ENCODE measurements at places on chromosomes 7 and 10.

DNA sequence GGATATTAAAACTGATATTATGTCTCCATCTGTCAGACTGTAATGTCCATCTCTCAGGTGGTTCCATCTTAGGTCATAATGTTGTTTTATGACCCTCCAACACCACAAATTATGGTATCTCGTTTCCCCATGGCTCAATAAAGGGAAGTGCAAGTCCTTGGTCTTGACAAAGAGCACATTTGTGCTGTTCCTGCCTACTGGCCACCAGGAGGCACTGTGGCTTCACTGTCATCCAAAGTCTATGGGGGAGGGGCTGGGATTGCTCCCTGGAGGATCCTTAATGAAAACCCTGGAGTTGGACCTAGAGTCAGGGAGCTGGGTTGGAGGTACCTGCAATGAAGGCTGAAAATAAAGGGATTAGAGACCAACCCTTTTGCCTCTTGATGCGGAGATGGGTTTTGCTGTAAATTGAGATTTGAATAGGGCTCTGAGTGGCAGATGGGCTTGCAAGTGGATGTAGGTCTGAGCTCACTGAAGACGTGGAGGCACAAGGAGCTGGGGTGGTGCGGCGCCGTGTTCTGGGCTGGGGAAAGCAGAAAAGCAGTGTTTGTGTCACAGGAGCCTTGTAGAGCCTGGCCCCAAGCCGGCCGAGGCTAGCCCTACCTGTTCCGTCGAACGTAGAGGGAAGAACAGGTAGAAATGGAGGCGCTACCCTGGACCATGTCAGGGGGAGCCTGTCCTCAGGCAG, 180.5 kb upstream of the PRSS58 start:
- no peak for DNase-seq

- no peak for DNase-seq
Observed at GRCh38 chr10:103502849-103503660, 9.6 kb downstream of the NEURL1 start.

DNA sequence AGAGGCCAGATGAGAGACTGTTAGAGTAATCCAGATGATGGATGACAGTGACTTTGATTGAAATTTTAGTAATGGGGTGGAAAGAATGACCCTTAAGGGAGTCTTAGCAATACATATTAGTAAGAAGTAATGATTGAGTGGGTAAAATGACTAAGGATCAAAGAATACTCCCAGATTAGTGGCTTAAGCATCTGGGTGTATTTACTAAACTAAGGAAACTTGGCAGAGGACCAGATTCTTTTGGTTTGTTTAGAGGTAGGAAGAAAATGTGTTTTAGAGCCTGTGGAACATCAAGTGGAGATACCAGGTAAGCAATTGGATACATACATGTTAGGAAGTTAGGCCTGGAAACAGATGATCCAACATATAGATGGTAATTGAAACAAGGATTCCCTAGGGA, 58.8 kb upstream of the ADRA2A start:
- no peak for DNase-seq

DNA sequence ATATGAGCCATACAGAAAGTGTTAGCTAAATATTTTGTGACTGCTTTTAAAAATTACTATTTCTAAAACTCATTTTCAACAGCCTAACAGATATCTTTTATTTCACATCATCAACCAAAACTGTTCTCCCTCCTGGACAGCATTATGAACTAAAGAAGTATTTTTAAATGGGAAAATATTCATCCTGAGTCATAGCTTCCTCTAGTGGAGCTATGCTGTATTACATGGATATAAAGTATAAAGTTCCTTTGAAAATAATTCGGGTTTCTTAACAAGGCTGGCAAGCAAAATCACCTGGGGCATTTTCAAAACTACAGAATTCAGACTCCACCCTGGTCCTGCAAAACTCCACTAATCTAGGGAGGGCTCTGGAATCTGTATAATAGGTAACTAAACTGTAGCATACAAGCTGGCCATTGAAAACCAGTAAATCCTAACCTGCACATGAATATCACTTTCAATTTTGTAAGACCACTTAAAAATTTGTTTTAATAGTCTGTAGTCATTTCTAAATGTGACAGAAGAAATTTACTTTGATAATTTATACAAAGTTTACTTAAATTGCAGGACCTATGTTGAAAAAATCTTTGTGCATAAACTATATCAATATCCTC, 53.5 kb downstream of the SCIN start:
- no peak for DNase-seq

DNA sequence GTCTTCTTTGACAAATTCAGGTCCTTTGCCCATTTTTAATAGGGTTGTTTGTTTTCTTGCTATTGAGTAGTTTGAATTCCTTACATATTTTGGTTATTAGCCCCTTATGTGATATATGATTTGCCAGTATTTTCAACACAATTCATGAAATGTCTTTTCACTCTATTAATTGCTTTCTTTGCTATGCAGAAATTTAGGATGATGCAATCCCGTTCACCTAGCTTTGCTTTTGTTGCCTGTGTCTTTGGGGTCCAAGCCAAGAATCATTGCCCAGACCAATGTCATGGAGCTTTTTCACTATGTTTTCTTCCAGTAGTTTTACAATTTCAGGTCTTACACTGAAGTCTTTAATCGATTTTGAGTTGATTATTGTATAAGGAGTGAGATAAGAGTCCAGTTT, 154.5 kb downstream of the PAXIP1 start:
- no peak for DNase-seq

- no peak for DNase-seq
Observed at GRCh38 chr10:5089865-5090264, 4.3 kb upstream of the AKR1C3 start.

DNA sequence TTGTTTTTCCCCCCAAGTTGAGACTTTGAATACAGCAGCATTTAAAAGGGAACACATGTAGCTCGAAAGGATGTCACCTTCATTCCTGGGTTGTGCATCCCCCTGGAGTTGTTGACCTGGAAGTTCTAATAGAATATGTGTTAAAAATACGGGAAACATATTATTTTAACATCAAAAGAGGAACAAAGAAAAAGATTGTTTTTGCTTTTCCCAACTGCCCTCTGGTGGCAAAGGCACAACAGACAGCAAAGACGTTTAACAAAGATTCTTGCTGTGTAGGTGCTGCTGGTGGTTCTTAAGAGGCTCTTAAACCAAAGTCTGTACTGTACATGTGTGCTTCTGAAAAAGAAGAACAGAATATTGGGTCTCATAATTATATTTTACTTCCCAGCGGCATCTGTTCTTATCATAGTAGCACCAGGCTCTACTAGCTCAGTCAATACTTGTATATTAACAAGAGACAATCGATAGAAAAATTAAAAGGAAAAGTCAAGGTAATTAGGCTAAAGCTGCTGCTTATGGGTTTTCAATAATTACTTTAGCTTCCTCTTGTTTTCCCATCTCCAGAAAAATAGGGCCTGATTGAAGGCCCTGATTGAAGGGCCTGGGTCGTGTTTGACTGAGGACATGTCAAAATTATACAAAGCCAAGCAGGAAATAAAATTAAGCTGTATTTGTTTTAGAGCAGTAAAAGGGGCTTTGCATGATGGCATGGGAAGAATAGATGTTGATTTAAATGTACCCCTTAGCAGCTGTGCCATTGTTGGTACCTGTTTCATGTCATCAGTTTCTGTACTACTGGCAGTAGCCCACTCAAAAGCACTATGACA, 384.2 kb upstream of the LRGUK start:
- no peak for DNase-seq

DNA sequence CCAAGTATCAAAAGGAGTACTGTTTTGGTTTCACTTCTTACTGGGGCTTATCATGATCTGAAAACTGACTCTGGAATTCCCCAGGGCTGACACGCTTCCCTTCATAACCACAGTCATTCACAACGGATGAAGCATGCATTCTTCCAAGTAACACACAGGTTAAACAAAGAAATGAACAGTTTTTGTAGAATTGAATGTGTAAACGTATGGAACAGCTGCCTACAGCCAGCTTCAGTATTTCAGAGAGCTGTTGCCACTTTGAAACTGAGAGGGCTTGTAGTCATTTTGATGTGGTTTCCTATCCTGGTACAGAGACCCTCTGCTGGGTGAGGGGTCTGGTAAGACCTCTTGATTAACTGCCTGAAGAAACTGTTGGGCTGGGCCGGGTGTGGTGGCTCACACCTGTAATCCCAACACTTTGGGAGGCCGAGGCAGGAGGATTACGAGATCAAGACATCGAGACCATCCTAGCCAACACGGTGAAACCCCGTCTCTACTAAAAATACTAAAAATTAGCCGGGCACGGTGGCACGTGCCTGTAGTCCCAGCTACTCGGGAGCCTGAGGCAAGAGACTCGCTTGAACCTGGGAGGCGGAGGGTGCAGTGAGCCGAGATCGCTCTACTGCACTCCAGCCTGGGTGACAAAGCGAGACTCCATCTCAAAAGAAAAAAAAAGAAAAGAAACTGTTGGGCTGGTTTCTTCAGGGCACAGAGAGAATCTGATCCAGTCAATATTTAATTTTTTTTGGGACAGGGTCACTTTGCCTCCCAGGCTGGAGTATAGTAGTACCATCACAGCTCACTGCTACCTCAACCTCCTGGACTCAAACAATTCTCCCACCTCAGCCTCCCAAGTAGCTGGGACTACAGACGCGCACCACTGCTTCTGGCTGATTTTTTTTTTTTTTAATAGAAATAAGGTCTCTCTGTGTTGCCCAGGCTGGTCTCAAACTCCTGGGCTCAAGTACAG, 4.7 kb downstream of the NFE2L3 start:
- DNase-seq: no peak

DNA sequence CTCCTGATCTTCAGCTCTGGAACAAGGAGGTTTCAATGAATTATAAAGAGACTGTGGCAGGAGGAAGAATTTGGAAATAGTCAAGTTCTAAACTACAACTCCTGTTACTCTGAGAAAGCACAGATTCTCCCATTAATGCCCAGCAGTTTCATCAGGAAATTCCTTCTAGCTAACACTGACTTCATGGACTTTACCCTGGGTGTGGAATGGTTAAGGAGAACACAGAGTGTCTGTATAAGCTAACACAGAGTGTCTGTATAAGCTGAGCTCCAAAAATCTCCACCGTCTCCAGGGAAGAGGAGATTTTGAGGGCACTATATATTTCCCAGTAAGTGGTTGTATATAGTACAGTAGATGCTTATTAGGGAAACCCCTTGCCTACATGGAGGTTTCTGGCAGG, 675.5 kb downstream of the XPNPEP1 start:
- DNase-seq: no peak

Measured in activated CD4-positive, CD25-positive, alpha-beta regulatory T cell (primary cell).